Mucosa of gallbladder (tissue), 1 donor: ENCODE measurements at places on chromosomes 1 and 21. TPM values are rescaled to one million over a fixed set of nuclear protein-coding genes. Genes with fewer than 3 reads are reported as not detected.

GRCh38 chr1:80003250-80003649 lies 996.7 kb upstream of the ADGRL4 start:
- DNase-seq = no peak

DNA sequence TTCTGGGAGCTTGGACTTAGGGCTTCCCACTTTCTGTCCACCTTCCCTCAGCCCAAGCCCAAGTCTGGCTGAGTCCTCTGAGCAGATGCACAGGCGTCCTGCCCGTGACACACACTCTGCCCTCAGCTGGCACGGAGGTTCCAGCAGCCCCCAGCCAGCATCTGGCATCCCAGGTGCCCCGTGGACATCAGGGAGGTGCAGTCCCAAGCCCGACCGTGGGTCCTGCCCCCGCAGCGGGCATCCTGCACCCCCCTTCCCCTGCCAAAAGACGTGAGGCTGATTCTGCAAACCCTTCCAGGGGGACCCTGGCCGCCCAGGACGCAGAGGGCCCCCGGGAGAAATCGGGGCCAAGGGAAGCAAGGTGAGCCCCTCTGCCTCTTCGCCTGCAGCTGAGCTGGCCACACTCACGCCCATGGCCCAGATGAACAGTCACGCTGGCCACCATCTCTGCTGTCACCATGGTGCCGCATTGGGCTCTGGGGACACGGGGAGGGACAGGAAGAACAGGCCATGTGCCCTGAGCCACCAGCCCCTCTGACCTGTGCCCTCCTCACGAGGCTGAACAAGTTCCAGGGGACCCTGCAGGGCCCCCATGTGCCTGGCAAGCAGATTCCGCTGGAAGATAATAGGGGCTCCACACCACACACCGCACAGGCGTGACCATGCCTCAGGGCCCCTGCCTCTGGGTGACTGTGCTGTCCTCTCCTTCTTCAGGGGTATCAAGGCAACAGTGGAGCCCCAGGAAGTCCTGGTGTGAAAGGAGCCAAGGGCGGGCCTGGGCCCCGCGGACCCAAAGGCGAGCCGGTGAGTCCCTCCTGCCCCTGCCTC lies 20.6 kb downstream of the COL6A2 start:
- no peak for DNase-seq

DNA sequence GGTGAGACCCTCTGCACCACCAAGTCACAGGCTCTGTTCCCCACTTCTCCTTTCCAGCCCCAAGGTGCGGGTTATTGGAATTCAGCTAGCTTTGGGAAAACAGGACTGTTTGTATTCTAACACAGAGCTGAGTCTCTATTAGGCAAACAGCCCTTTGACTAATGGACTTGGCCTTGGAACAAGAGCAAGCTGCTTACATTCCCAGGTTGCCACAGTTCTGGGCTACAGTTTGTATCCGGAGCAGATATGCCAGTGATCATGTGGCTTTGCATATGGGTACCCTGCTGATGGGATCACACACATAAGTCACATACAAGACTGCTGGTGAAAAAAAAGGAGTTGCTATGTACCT lies 110.5 kb upstream of the COA6 start:
- no peak for DNase-seq

- DNase-seq = peak; percentile 80
These were observed 24.6 kb downstream of the ARHGEF19 start for GRCh38 chr1:16187748-16188401.

- DNase-seq = no peak
These were observed 24.3 kb upstream of the ENO1 start for GRCh38 chr1:8902765-8903164.

- DNase-seq = no peak
These were observed 35.2 kb downstream of the TP73 start for GRCh38 chr1:3687504-3687903.

DNA sequence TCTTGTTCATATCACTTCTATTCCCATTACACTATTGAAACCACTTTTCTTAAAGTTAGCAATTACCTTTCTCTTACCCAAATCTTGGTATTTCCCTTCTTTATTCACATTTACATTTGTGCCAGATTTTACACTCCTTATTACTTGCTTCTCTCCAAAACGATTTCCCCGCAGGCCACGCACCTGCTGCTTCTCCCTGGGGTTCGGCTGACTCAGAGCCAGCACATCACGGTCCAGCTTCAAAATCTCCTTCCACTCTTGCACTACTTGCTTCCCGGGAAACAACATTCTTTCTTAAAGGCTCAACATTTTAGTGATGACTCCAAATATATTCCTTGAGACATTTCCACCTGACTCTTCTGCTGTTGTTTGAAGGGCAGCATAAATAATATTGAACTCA lies 20.7 kb downstream of the LHX9 start:
- DNase-seq = no peak

DNA sequence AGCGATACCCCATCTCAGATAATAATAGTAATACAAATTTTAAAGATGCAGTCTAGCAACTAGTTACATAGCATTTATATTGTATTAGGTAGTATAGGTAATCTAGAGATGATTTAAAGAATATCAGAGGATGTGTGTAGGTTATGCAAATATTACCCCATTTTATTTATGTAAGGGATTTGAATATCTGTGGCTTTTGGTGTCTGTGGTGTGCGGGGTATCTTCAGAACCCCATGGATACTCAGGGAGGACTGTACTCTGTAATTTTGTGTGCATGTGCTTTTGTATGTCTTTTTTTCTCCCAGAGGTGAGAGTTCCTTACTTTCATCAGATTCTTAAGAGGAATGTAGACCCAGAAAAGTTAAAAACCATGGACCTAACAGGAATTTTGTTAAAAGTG lies 12.8 kb downstream of the RNF2 start:
- no peak for DNase-seq

E2F2 gene
- 0.46 TPM for total RNA-seq

LMX1A gene
- total RNA-seq = 0.12 TPM

CIART gene
- total RNA-seq = 7.7 TPM

AMY2B gene
- total RNA-seq = 14.6 TPM
